ENCODE measurements at places on chromosomes 11 and 22. TPM values are rescaled to one million over a fixed set of nuclear protein-coding genes. Genes with fewer than 3 reads are reported as not detected.

- DNase-seq: no peak
Measured at GRCh38 chr11:927871-928270, 2.2 kb downstream of the AP2A2 start.

DNA sequence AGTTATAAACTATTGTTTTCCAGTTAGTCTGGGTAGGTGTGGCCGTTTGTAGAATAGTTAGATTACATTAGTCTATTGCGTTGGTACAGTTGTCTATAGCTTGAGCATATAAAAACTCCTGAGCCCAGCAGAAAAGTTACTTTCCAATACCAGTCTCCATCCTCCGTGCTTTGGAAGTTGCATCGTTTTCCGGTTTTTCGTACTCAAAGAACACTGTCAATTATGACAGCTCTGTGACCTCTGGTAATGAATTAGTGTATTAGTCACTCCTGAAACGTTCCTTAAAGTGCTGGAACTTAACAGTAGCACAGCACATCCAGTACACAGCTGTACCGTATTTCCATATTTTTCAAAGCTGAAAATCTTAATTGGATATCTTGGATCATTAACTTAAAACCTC is 808 bp upstream of the MSANTD2 start:
- DNase-seq: peak; percentile 48

DNA sequence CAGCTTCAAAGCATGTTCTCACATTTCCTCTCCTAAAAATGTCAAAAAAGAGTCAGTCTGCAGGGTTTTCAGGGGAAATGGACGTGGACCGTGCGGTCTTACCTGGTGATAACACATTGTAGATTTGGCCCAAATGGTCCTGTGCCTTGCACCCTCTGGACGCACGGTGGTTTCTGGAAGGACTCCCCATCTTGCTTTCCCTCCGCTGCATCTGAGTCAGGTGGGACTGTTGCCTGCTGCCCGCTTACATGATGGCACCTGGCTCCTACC is 1290.1 kb downstream of the TBC1D22A start:
- DNase-seq: no peak

GRCh38 chr11:2531277-2531986 is 86.6 kb downstream of the KCNQ1 start:
- peak; percentile 48 for DNase-seq

- peak; percentile 91 for DNase-seq
Measured at GRCh38 chr11:100942016-100942415, 187.6 kb downstream of the PGR start.

The OVOL1 gene
- total RNA-seq: not detected

The HORMAD2 gene
- not detected for total RNA-seq

The IFITM10 gene
- total RNA-seq: 0.24 TPM

Data from A673 (cell line).